ENCODE measurements at places on chromosomes 3 and 15.
A peak's percentile ranks its signal among the peaks of the same experiment; 100 is the strongest.

GRCh38 chr3:161913786-161914389 lies 417.3 kb downstream of the OTOL1 start:
- DNase-seq: no peak

GRCh38 chr15:65400760-65401610 lies 21.8 kb downstream of the IGDCC4 start:
- peak; percentile 66 for DNase-seq

DNA sequence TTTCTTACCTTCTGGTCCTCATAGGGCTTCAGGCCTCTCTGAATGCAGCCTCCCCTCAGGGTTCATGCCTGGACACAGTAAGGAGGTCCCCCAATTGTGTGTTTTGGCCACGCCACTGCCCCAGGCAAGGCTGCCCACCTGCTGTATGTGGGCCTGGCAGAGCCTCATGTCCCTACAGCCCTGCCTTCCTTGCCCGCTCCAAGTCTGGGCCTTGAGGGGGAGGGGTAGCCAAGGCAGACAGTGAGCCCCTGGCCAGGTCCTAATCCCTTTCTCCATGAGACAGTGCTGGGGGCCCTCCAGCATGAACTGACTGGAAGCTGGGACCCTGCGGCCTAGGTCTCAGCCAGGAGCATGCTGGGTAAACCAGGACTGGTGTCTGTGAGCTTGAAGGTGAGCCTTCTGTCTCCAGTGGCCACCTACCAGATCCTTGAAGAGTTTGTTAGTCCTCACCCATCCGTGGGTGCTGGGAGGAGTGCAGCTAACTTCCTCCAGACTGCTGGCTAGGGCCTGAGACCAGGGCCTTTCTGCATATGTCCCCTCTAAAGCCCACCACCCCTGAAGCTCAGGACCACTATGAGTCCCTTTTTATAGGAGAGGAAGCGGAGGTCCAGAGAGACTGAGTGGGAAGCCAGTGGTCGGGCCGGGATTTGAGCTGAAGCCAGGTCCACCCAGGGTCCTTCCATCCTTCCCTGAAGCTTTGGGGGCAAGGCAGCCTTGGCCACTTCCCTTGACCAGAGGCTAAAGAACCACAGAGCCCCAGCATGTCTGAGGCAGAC lies 8.7 kb downstream of the ZBTB47 start:
- DNase-seq: no peak

DNA sequence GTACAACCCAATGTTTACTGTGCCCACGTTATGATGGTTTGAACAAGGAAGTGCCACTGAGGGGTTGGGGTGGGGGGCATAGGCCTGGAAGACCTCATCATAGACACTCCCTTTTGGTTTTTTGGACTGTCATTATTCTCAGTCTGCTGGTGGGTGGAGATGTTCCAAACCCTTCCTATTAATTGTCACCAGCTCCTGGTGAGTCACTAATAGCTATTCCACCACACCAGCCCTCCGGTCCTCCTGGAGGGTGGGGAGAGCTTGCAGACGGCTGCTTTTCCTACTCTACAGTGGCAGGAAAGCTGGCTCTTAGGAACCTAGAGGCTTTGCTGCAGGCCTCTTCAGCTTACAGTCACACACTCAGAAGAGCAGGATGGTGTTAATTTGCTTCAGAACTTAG lies 9.0 kb upstream of the COPG1 start:
- no peak for DNase-seq

DNA sequence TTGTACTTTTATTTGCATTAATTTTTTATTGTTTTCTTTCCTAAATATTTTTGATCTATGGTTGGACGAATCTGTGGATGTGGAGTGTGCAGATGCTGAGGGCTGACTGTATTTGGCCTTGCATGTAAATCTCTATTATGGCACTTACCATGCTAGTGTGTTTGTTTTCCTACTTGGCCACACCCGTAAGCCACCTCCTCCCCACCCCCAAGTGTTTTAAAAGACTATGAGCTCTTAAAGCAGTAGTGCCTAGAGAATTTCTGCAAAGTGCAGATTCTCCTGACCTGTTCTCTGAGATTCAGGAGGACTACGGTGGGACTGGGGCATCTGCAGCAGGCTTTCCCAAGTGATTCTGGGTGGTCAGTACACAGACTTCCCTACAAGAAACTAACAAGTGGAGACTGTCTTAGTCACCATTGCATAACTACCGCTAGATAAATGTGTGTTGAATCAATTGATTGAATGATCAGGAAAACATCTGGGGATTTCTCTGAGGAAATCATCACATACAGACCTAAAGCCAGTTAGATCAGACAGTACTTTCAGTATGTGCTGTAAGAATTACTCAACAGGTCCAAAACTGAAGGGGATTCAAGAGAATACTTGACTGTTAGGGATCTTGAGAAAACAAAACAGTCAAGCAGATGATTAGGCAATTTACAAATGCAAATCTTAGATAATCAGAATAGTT lies 6.2 kb upstream of the TIPARP start:
- no peak for DNase-seq

DNA sequence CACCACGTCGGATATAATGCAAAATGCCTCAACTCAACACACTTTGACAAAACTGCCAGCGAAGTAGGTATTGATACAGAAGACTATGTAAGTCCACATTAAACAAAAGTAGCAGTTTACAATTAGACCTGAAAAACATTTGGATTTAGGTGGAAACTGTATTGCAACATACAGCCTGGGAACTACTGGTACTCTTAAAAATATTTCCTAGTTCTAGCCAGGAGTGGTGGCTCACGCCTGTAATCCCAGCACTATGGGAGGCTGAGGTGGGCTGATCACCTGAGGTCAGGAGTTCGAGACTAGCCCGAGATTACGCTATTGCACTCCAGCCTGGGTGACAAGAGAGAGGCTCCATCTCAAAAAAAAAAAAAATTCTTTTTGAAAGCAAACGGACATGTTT lies 246.2 kb downstream of the ZBTB20 start:
- no peak for DNase-seq

DNA sequence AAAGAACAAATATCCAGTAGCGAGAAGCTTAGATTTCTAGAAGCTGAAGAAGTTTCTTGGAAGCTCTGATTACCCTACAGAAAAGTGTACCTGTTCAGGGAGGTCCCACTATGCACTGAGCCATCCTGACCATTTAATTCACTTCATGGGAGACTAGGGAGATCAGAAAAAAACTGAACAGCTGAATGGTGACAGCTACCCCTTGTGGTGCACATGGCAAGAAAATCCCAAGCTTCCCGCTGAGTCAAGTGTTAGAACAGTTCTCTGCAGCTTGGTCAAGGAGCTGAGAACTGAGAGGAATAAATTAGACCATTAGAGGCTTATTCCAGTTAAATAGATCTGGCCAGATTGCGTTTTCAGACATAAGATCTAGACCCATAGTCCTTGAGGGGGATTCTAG lies 197.2 kb upstream of the VEPH1 start:
- DNase-seq: no peak

DNA sequence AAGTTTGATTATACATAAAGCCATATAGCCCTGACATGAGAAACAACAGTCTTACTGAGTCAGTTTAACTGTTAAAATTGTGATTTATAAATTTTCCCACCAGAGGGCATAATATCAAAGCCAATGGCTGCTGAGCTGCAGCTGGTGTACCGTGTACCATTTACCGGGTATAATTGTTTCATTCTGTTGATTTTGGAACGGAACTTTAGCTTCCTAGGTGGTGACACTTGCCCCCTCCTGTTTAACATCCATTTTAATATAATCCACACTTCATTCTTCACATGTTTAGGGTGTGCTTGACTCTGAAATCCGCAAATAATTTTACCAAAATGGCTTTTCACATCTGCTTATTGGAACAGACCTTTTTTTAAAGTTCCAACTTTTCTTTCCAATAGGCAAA lies 72.8 kb downstream of the SLC9A9 start:
- DNase-seq: peak; percentile 19

- no peak for DNase-seq
Observed at GRCh38 chr3:175818811-175819464, 959.8 kb downstream of the NAALADL2 start.

GRCh38 chr15:56996746-56997470 lies 78.5 kb downstream of the TCF12 start:
- DNase-seq: no peak

GRCh38 chr3:49553324-49553691 lies 969 bp upstream of the BSN start:
- DNase-seq: no peak

DNA sequence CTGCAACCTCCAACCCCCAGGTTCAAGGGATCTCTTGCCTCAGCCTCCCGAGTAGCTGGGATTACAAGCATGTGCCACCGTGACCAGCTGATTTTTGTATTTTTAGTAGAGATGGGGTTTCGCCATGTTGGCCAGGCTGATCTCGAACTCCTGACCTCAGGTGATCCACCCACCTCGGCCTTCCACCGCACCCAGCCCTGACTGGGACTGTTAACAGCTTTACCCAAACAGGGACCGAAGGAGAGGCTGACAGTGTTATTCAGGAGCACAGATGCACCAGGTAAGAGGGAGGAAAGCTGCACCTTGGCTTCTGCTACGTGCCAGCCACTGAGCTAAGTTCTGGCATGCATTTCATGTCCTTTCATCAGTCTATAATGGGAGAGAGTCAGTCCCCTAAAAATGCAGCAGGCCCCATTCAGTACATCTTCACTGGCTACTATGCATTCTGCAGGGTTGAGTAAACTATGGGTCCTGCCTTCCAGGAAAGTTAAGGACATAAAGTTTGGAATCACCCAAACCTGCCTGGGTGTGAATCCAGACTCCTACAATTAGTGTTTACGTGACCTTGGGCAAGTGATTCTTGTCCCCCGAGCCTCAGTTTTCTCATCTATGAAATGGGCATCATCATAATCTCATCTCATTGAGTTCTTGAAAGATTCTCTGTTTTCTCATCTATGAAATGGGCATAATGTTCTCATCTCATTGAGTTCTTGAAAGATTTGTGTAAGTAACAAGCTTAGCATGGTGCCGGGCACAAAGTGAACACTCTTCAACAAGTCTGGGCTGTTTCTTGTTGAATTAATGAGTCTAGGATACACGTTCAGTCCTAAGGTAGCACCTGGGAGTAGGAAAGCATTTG lies 82.2 kb downstream of the CPN2 start:
- no peak for DNase-seq

DNA sequence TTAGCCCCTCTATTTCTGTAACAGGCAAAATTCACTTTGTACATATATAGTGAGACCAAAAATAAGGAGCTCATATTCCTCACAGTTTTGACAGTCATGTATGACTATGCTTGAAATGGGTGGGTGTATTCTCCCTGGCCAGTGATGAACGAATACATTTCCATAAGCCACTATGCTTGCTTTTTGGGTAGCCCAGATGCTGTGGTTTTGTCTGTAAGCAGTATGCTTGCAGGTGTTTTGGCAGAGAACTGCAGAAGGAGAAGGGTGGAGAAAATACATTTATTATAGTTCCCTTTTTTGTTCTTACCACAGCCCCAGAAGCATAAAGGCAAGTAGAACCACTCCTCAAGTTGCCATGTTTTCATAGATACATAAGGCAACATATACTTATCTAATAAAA lies 131.2 kb downstream of the RBMS3 start:
- no peak for DNase-seq

GRCh38 chr3:66673293-66673692 lies 172.5 kb upstream of the LRIG1 start:
- DNase-seq: no peak

GRCh38 chr15:28003302-28004037 lies 95.6 kb downstream of the OCA2 start:
- DNase-seq: no peak

All from activated T-cell treated with anti-CD3 and anti-CD28 coated beads, Interleukin-2, amount 50 U/mL, for 72 hours (primary cell).